Adrenal gland (tissue), 19 donors: ENCODE measurements at places on chromosomes 7 and 10. TPM values are rescaled to one million over a fixed set of nuclear protein-coding genes. Genes with fewer than 3 reads are reported as not detected.

DNA sequence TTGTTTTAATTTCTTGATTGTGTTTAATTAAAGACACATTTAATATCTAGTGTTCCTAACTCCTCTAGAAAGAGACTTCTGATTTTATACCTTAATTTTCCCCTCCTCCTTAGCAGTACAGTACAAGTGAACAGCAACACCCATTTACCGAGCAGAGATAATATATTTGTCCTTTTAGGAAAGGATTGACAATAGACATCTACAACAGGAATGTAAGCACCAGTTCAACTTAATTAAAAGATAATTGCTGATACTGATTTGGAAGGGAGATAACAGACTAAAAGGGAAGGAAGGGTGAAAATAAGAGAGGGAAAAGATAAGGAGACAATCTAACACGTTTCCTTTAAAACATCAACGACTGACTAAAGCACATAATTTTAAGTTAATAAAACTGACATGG is 119.3 kb downstream of the SRPK2 start:
- H3K4me3 ChIP-seq = peak overlapping the region; percentile 40
- peak overlapping the region; percentile 18 for H3K27ac ChIP-seq
- peaks cover 34% of the 10 kb centered on the region for H3K4me1 ChIP-seq
- no peak for DNase-seq
- no peaks in the 10 kb centered on the region for H3K36me3 ChIP-seq
- no peaks in the 10 kb centered on the region for H3K27me3 ChIP-seq

MYO3A gene
- not detected for total RNA-seq

DNA sequence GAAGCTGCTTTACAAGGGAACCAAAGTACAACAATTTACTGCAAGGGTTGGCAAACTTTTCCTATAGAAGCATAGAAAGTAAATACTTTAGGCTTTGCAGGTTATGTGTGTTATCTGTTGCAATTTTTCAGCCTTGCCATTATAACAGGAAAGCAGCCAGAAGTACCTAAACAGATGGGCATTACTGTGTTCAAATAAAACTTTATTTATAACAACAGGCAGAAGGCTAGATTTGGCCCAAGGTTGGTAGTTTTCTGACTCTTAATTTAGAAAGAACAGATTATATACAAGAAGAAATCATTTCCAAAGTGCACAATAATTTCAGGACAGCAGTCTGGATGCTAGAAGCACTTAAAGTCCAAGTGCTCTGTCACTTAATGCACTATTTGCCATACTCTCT is 307.1 kb downstream of the ANKRD7 start:
- H3K36me3 ChIP-seq = no peaks in the 10 kb centered on the region
- H3K4me3 ChIP-seq = no peak overlapping the region
- H3K4me1 ChIP-seq = no peaks in the 10 kb centered on the region
- H3K27me3 ChIP-seq = no peaks in the 10 kb centered on the region

DNA sequence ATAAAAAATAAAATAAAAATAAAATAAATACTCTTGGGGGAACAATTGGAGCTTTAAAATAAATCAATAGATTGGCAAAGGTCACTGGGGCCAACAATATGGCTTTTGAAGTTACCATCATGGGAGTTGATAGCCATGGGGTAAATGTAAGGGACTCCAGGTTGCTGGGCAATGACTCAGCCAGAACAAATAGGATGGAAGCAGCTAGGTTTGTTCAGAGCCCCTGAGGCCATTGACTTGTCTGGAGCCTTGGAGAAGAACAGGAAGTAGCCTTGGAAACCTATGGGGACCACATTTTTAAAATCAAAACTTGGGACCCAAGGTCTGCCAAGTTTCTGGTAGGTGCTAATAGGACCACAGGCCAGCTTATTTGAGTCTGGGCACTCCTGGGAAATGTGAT is 20.2 kb upstream of the FRA10AC1 start:
- no peaks in the 10 kb centered on the region for H3K4me1 ChIP-seq
- DNase-seq = no peak
- H3K36me3 ChIP-seq = no peaks in the 10 kb centered on the region
- no peak overlapping the region for H3K27ac ChIP-seq

- DNase-seq = no peak
- H3K27ac ChIP-seq = no peak overlapping the region
Observed at GRCh38 chr7:21869785-21870402, 75.8 kb downstream of the CDCA7L start.

GRCh38 chr10:49118430-49119074 is 3.2 kb upstream of the VSTM4 start:
- H3K4me3 ChIP-seq = no peak overlapping the region
- H3K27me3 ChIP-seq = no peaks in the 10 kb centered on the region
- no peak for DNase-seq
- no peak overlapping the region for H3K27ac ChIP-seq

DNA sequence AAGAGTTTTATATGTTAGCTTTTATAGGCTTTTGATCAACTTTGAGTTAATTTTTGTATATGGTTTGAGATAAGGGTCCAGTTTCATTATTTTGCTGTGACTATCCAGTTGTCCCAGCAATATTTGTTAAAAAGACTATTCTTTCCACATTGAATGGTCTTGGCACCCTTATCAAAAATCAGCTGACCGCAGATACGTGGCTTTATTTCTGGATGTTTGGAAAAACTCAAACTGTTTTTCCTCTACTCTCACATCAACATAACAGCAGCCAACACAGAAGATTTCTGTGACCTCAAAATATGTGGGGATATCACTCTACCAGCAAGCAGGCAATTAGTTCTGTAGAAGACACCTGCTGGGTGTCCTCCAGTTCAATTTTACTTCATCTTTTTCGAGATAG is 116.6 kb upstream of the GLCCI1 start:
- H3K27ac ChIP-seq = no peak overlapping the region
- H3K36me3 ChIP-seq = no peaks in the 10 kb centered on the region
- H3K27me3 ChIP-seq = no peaks in the 10 kb centered on the region
- no peak for DNase-seq

GRCh38 chr7:44980393-44981034 is 1.7 kb upstream of the MYO1G start:
- H3K4me3 ChIP-seq = no peak overlapping the region
- H3K27ac ChIP-seq = peak overlapping the region; percentile 24
- H3K27me3 ChIP-seq = no peaks in the 10 kb centered on the region
- no peaks in the 10 kb centered on the region for H3K36me3 ChIP-seq
- peak; percentile 37 for DNase-seq

- H3K27ac ChIP-seq = no peak overlapping the region
- H3K27me3 ChIP-seq = no peaks in the 10 kb centered on the region
- DNase-seq = no peak
- no peaks in the 10 kb centered on the region for H3K36me3 ChIP-seq
- H3K4me3 ChIP-seq = no peak overlapping the region
Observed at GRCh38 chr7:28939367-28939766, 18.8 kb downstream of the TRIL start.

- H3K36me3 ChIP-seq = no peaks in the 10 kb centered on the region
- H3K27me3 ChIP-seq = no peaks in the 10 kb centered on the region
- DNase-seq = no peak
- no peak overlapping the region for H3K27ac ChIP-seq
Observed at GRCh38 chr10:14875941-14876340, 2.7 kb upstream of the SUV39H2 start.

- peak; percentile 61 for DNase-seq
- H3K4me3 ChIP-seq = no peak overlapping the region
- peak overlapping the region; percentile 73 for H3K27ac ChIP-seq
- no peaks in the 10 kb centered on the region for H3K27me3 ChIP-seq
Observed at GRCh38 chr7:5526100-5526905, 102.7 kb upstream of the TNRC18 start.

ZMYND11 gene
- 64.2 TPM for total RNA-seq

DNA sequence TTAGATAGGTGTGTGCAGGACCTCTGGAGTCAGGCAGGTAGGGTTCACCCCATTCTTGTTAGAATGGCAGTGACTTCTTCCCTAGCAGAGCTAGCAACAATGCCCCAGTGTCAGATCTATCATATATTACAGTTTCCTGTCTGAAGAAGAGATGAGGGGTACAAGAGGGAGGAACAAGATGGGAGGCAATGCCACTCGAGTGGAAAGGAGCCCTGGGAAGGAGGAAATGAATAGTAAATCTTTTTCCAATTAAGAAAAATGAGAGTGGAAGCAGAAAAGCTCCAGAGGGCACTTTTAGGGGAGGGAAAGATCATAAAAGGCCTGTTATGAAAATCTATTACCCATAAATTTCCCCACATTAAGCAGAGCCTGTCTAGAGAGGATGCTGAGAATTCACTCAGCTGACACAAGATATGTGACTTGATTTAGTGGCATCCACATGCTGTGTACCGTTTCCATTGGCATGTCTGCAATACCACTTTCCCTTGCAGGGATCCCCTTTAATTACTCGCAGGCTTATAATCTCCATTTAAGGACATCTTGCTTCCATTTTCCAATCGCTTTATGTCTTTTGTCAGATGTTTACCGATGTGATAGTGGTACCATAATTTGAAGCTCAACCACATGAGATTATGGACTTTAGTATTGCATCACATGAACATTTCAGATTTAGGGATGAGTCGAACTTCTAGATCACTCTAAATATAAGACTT is 70.0 kb upstream of the AGBL3 start:
- H3K27me3 ChIP-seq = no peaks in the 10 kb centered on the region
- H3K36me3 ChIP-seq = no peaks in the 10 kb centered on the region
- no peak for DNase-seq
- no peaks in the 10 kb centered on the region for H3K4me1 ChIP-seq
- H3K27ac ChIP-seq = no peak overlapping the region
- H3K4me3 ChIP-seq = no peak overlapping the region

DNA sequence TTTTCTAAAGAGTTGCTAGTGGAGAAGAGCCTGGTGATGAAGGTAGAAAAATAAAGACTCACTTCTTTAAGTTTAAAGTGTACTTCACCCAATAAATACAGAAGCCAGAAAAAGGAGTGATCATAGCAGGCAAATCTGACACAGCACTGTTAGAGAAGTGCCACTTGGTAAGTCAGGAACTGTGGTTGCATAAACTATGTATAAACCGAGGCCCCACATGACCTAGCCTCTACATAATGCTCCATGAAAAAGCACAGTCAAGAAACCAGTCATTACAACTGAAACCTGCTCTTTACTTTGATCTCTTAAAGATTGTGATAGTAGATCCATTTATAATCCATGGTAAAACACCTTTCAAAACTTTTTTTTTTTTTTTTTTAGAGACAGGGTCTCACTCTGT is 172.1 kb upstream of the PHYHIPL start:
- no peaks in the 10 kb centered on the region for H3K27me3 ChIP-seq
- no peak overlapping the region for H3K27ac ChIP-seq
- H3K4me1 ChIP-seq = peaks cover 11% of the 10 kb centered on the region

- no peak overlapping the region for H3K4me3 ChIP-seq
- no peak for DNase-seq
- H3K36me3 ChIP-seq = no peaks in the 10 kb centered on the region
- no peaks in the 10 kb centered on the region for H3K27me3 ChIP-seq
Observed at GRCh38 chr10:32556783-32557395, 110.9 kb downstream of the CCDC7 start.

GRCh38 chr10:121128164-121128563 is 277.0 kb downstream of the WDR11 start:
- no peak overlapping the region for H3K27ac ChIP-seq
- H3K27me3 ChIP-seq = no peaks in the 10 kb centered on the region
- H3K4me3 ChIP-seq = no peak overlapping the region
- H3K36me3 ChIP-seq = no peaks in the 10 kb centered on the region
- no peaks in the 10 kb centered on the region for H3K4me1 ChIP-seq
- DNase-seq = no peak

- no peaks in the 10 kb centered on the region for H3K4me1 ChIP-seq
- peaks cover 3% of the 10 kb centered on the region for H3K27me3 ChIP-seq
- no peak overlapping the region for H3K4me3 ChIP-seq
- no peak overlapping the region for H3K27ac ChIP-seq
Observed at GRCh38 chr7:158411232-158411950, 176.2 kb downstream of the PTPRN2 start.

- H3K36me3 ChIP-seq = no peaks in the 10 kb centered on the region
- DNase-seq = no peak
- no peaks in the 10 kb centered on the region for H3K4me1 ChIP-seq
Observed at GRCh38 chr10:133454204-133454893, 604 bp downstream of the SCART1 start.

DNA sequence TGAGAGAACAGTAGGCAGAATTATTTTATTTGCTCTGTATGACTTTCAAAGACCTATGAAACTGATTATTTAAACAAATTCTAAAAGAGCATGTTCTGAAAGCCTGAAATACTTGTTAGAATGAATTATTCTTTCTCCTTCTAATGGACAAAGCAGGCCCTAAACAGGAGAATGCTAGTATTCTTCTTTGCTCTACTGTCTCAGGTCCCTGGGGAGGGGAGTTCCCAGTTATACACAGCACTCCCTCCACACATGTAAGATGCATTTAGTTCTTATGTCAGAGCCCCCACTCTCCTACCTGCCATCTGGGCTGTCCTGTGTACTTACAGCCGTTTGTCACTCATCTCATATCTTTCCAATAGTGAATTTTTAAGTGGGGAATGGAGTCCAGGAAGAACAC is 633.5 kb upstream of the ANKRD30A start:
- no peak overlapping the region for H3K27ac ChIP-seq
- no peak overlapping the region for H3K4me3 ChIP-seq
- H3K27me3 ChIP-seq = no peaks in the 10 kb centered on the region

GRCh38 chr10:32393911-32394310 is 47.0 kb upstream of the EPC1 start:
- no peak overlapping the region for H3K27ac ChIP-seq
- no peak overlapping the region for H3K4me3 ChIP-seq
- H3K4me1 ChIP-seq = no peaks in the 10 kb centered on the region
- H3K27me3 ChIP-seq = no peaks in the 10 kb centered on the region
- no peak for DNase-seq

DNA sequence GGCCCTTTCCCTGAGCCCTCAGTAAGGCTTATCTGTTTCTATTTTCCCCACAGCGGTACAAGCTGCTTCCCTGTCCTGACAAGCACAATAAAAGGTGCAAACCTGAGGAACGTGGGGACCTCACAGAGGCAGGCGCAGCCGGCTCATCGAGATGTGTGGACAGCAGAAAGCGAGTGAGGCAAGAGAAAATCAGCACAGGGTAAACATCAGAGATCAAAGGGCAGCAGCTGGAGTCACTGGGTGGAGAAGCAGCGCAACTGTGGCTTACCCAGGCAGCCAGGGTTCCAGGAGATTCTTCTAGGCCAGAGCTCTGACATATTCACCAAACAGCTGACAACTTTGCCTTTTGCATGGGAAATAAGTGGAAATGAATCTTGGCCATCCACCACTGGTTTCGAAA is 212.6 kb downstream of the WDR11 start:
- DNase-seq = no peak
- no peak overlapping the region for H3K27ac ChIP-seq
- no peaks in the 10 kb centered on the region for H3K4me1 ChIP-seq
- H3K36me3 ChIP-seq = no peaks in the 10 kb centered on the region
- H3K27me3 ChIP-seq = no peaks in the 10 kb centered on the region

DNA sequence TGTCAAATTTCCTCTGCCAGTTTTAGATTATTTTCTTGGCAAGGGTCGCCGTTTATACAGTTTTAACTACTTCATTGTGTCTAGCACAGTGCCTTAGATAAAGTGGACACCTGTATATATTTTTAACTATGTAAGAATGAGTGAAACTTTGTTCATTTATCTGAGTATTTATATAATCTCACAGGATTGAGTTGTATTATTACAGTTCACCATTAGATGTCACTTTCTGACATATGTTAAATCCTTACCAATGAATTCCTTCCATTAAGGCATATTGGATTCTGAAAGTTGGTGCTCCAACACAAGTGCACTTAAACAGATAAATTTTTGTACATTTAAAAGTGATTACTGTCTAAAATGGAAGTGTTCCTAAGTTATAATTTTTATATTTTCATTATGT is 43.0 kb downstream of the ZMYND11 start:
- no peak overlapping the region for H3K4me3 ChIP-seq
- no peaks in the 10 kb centered on the region for H3K4me1 ChIP-seq
- no peak overlapping the region for H3K27ac ChIP-seq
- H3K27me3 ChIP-seq = no peaks in the 10 kb centered on the region
- H3K36me3 ChIP-seq = peaks cover 12% of the 10 kb centered on the region
